ENCODE measurements at places on chromosomes 16 and 17. TPM values are rescaled to one million over a fixed set of nuclear protein-coding genes. Genes with fewer than 3 reads are reported as not detected.

DNA sequence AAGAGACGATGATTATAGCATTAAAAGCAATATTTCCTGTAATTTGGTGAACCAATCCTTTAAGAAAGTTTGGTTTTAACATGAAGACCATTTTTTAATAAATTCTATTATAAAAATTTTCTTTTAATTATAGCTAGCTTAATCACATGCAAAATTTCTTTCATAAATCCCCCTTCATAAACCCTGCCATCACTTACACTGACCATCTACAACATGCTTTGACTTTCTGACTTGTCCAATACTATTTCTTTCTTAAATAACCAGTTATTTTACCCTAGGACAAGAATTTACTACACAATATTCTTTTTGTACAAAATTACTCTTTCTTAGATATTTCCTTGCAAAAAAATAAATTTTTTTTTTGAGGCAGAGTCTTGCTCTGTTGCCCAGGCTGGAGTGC is 1334.8 kb downstream of the CDH11 start:
- DNase-seq: no peak

GRCh38 chr17:68248891-68249290 is 1.0 kb downstream of the AMZ2 start:
- no peak for DNase-seq

DNA sequence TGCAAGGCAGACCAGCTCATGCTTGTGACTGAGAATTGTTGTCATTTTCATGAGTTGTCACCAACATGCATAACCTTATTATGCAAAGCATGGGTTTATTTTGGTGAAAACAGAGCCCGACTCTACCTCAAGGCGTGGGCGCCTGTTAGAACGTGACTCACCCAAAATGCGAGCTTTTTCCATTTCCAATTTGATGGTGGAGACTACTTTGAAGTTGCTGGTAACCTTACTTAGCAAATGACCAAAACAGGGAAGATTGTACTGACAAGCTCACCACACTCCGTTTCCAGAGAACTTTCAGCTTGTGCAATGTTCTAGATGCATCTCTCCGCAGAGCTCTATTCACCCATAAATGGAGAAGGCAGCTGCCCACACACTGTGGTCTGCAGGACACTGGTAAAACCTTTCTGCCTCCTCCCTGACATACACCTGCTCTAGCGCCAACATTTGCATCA is 284.5 kb downstream of the MAF start:
- DNase-seq: no peak

RPRML gene
- 0.55 TPM for polyA plus RNA-seq

GRCh38 chr16:89918453-89919347 is at the start of gene MC1R:
Gene MC1R (plus strand): TSS chr16:89918862. CDS start chr16:89919259, 397 bp downstream.
- no peak for DNase-seq

TP53TG3B gene
- polyA plus RNA-seq: not detected

DNA sequence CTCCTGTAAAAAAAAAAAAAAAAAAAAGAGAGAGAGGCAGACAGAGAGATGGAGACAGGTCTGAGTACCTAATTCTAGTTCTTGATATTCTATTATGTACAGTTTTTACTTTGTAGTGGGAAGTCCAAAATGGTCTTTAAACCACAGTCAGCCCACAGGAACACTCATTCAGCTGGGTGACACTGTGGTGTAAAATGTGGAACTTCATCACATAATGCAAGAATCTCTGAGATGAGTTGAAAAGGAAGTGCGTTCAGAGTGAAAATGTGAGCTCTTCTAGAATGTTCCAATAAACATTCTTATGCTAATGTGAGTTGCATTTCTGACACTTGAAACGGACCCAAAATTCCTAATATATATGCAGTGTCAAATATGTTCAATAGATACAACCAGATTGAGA is 972.1 kb downstream of the CDH11 start:
- no peak for DNase-seq

DNA sequence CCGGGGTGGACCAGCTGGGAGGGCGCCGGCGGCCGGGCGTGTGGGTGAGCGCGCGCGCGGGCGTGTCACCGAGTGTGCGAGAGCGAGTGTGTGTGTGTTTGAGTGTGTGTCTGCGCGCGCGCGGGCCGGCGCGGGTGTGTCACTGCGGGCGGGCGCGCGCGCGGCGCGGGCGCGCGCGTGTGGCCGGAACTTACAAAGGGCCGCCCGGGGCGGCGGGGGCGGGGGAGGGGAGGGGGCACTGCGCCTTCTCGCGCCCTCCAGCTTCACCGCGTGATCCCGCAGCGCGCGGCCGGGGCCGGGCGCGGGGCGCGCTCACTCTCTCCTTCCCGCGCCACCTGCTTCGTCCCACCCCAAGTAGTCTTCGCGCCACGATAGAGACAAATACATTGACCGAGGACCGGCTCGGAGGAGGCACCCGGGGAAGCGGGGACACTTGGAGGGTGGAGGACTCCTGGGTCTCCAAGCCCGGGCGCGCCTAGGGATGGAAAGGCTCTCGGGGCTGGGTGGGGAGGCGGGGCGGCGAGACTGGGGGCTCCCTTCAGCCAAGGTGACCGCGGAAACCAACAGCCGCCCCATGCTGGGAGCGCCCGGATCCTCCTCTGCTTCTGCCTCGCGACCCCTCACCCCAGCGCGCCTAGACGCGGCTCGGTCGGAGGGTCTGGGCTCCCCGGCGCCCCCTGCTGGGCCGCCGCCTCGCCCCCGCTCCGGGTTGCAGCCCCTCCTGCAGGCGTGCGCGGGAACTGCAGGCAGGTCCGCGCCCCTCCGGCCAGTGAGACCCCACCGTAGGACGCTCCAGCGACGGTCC is at the start of gene SRCIN1:
Gene SRCIN1, minus strand, starts transcription at position 112 of the 805 bp plus-strand sequence. CDS start 247 bp downstream, outside the sequence.
- peak; percentile 60 for DNase-seq

DNA sequence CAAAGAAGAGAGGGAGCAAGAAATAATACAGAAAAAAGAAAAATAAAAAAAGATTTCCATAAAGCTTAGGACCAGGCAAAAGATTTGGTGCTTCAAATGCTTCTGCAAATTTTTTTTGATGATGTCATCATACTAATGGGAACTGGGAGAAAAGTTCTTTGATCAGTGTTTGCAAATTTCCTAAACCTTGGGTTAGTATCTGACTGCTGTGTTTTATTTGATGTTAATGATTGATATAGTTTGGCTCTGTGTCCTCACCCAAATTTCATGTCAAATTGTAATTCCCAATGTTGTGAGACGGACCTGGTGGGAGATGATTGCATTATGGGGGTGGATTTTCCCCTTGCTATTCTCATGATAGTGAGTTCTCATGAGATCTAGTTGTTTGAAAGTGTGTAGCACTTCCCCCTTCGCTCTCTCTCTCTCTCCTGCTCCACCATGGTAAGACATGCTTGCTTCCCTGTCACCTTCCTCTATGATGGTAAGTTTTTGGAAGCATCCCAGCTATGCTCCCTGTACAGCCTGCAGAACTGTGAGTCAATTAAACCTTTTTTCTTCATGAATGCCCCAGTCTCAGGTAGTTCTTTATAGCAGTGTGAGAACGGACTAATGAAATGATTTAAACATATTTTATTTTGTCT is 72.6 kb downstream of the TMEM100 start:
- no peak for DNase-seq

DNA sequence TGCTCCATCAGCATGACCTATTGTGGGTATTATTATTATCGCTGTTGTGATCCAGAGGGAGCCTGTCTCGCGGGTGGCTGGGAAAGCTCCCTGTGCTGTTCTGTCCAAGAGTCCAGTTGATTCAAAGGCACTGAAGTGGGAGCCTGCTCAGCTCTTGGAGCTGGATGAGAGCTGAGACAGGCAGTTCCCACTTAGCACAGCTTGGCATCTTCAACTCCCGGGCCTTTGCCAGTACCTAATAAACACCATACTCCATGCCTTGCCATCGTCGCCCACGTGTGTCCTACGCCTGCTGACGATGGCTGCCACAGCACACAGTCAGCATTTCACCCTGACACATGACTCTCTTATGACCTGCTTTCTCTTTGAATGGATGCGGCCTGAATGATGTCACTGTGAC is 32.6 kb downstream of the RTN4RL1 start:
- no peak for DNase-seq

- DNase-seq: no peak
These were observed 30.9 kb upstream of the SLC25A19 start for GRCh38 chr17:75319904-75320691.

GRCh38 chr16:88558457-88559442 is 11.5 kb upstream of the ZC3H18 start:
- DNase-seq: peak; percentile 87

DNA sequence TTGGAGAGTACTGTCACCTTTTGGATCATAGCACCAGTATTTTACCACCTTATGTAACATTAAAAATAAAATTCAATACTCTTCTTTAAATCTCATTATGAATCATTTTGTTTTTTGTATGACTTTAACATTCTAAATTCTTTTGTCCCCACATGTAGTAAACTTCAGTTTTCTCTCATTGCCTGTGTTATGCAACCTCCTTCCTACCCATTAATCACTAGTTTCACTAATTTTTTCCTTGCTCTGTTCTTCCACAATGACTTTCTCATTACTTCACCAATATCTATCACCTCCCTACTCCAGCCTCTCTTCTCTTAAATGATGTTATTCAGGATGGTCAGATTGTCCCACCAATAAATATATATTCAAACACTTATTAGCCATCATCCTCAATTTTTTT is 68.7 kb downstream of the TTC19 start:
- no peak for DNase-seq

- DNase-seq: no peak
These were observed 9.3 kb downstream of the ANKS3 start for GRCh38 chr16:4724661-4725270.

NACA2 gene
- polyA plus RNA-seq: 1.1 TPM

DNA sequence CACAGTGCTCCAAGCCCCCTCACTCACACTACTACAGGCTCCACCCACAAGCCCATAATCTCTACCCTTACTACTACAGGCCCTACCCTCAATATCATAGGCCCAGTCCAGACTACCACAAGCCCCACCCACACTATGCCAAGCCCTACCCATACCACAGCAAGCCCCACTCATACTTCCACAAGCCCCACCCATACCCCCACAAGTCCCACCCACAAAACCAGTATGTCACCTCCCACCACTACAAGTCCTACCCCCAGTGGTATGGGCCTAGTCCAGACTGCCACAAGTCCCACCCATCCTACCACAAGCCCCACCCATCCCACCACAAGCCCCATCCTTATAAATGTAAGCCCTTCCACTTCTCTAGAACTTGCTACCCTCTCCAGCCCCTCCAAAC is 13.8 kb downstream of the RIPOR1 start:
- peak; percentile 21 for DNase-seq

DNA sequence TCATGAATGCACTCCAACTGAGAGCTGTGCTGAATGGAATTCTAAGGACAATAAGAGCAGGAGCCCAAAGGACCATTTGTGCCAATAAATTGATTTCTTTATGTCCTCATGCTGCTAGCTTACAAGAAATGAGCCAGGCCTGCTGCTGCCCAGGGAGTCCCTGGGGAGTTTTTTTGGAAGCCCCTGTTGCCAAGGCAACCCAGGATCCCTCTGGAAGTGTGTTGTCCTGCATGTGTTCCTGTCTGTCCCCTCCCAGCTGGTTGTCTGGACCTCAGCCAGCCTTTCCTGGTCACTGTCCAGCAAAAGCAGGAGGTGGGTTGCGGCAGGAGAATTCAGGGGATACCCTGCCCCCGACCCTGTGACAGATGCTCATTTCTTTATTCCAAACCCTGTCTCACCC is 51.0 kb upstream of the GPRC5B start:
- no peak for DNase-seq

DNA sequence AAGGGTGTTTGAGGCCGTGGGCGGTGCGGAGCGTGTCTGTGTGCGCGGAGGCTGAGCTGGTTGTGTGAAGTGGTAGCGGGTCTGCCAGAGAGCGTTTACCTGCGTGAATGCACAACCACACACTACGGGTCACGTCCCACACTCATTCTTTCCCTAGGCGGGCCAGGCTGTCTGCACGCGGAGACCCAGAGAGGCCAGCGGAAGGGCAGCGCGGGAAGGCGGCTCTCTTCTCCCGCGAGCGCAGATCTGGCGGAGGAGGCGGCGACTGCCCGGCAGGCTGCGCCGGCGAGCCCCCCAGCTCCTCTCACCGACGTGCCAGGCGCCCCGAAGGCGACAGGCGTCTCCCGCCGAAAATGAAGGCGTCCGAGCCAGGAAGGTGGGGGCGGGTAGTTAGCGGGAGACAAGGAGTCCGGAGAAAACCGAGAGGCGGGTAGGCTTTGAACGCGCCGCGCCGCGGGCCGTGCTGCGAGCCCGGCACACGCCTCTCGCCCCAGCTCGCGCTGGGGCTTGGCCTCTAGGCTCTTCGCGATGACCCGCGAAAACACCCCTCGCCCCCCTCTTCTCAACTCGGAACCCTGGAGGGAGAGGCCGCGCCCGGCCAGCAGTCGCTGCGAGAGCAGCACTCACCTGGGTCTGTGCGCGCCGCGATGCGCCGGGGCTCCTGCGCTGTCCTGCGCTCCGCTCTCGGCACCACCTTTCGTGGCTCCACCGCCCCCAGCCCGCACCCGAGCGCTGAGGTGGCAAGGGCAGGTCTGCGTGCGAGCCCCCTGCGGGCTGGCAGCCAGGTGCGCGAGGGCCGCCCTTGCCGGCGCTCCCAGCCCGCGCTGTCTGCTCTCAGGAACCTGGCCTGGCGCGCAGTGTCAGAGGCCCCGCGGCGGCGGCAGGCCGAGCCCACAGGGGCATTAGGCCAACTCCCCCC is 2.0 kb upstream of the FOXF1 start:
- DNase-seq: no peak

GRCh38 chr16:68417711-68418301 is 30.5 kb downstream of the SMPD3 start:
- DNase-seq: no peak

- DNase-seq: peak; percentile 81
These were observed 355.3 kb downstream of the TOX3 start for GRCh38 chr16:52191531-52192134.

All from muscle of back (tissue), 13 donors.